ENCODE measurements at places on chromosomes 4 and X.

DNA sequence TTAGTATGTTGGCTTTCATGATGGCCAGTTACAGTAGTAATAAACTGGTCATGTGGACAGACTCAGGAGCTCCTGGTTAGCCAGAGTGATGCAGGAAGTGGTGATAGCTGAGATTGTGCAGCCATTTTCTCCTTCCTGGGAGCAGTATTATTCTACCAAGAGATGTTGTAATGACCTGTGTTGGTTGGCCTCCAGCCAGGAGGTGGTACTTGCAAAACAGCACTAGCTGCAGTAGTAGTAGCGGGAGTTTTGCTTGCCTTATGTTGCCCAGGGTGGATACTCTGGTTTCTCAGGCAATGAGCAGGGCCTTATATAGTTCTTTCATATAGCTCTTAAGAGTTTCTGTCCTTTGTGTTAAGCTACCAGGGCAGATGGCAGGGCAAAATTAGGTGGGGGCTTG, 998.8 kb downstream of the GLUD2 start:
- no peak for DNase-seq

DNA sequence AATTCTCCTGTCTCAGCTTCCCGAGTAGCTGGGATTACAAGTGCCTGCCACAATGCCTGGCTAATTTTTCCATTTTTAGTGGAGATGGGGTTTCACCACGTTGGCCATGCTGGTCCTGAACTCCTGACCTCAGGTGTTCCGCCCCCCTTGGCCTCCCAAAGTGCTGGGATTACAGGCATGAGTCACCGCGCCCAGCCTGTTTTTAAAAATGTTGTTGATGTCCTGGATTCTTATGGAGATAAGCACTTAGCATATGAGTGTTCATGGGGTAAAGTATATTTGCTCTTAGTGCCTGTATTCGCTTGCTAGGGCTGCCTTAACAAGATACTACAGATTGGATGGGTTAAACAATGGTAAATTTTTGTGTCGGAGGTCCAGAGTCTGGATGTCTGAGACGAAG, 91.7 kb downstream of the CEP44 start:
- DNase-seq = no peak

DNA sequence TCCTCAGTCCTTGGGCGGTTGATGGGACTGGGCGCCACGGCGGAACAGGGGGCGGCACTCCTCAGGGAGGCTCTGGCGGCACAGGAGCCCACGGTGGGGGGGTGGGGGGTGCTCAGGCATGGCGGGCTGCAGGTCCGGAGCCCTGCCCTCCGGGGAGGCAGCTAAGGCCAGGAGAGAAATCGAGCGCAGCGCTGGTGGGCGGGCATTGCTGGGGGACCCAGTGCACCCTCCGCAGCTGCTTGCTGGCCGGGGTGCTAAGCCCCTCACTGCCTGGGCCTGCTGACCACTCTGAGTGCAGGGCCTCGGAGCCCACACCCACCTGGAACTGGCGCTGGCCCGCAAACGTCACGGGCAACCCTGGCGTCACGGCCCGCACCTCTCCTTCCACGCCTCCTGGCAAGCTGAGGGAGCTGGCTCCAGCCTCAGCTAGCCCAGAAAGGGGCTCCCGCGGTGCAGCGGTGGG, 164.9 kb upstream of the AGA start:
- no peak for DNase-seq

GRCh38 chr4:23232987-23233386, 540.2 kb downstream of the GBA3 start:
- no peak for DNase-seq

DNA sequence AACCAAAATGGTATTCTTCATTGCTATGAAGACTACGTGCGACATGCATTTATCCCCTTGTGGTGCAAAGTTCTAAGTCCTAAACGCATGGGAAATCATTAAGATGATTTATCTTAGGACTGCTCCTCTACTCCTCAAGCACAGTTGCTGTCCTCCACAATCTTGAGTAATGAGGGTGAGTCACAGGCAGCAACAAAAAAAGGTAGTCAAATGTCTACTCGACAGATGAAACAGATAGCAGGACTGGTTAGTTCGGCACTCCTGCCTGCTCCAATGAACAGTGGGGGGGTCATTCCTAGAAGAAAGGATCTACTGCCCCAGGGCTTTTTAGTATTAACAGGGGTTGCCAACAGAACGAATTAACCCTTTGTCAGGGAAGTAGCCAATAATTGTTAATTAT, 233.7 kb upstream of the FGF13 start:
- DNase-seq = no peak

DNA sequence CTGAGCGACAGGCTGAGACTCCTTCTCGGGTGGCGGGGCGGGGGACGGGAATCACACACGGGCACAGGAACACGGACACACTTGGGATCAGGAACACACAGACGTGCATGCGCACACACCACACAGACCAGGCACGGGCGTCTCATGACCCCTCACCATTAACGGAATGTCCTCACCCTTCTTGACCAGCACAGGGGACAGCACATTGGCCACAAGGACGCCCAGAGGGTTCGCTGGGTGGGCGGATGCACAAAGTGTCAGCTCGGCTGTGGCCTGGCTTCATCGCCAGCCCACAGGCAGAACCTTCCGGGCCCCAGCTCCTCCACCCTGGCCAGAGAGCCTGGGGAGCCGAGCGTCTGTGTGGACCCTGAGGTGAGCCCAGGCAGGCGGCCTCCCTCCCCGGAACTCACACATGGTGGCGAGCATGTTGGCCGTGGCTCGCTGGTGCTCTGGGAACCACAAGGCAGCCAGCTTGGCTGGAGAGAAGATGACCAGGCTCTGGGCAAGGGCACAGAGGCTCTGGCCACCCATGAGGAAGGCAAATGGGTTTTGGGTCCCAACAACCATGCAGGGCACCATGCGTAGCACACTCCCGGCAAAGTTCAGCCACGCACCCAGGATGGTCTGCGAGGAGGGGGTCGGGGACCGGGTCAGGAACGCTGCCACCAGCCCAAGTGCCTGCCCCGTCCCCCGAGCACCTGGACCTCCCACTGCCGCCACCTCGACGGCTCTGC, 3.1 kb downstream of the SLC49A3 start:
- DNase-seq = no peak

DNA sequence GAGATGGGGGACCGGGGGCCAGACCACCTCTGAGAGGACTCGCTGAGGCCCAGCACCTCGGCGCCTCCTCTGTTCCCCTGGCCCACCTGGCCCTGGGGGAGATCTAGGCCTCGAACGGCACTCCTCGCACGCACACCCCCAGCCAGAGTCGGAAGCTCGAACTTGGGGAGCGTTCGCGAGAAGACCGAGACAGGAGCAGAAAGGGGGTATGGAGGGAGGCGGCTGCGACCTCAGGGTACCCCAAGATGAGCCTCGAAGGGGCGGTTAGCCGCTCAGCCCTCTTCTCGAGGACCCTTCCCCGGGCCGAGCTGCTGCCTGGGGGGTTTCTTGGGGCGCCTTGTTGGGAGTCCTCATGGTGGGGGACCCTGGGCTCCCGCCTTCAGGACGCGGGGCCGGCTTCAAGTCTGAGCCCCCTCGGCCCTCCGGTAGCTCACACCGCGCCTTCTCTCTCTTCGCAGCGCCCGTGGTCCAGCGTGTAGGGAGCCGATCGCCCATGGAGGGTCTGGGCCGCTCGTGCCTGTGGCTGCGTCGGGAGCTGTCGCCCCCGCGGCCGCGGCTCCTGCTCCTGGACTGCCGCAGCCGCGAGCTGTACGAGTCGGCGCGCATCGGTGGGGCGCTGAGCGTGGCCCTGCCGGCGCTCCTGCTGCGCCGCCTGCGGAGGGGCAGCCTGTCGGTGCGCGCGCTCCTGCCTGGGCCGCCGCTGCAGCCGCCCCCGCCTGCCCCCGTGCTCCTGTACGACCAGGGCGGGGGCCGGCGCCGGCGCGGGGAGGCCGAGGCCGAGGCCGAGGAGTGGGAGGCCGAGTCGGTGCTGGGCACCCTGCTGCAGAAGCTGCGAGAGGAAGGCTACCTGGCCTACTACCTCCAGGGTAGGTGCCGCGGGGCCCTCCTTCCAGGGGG, 706 bp downstream of the DUSP9 start:
- peak; percentile 25 for DNase-seq

- DNase-seq = no peak
Measured at GRCh38 chrX:20437683-20438082, 171.0 kb upstream of the RPS6KA3 start.

- no peak for DNase-seq
Measured at GRCh38 chr4:2837904-2838496, 5.6 kb upstream of the ADD1 start.

GRCh38 chr4:57187246-57187645, 77.1 kb upstream of the IGFBP7 start:
- no peak for DNase-seq

DNA sequence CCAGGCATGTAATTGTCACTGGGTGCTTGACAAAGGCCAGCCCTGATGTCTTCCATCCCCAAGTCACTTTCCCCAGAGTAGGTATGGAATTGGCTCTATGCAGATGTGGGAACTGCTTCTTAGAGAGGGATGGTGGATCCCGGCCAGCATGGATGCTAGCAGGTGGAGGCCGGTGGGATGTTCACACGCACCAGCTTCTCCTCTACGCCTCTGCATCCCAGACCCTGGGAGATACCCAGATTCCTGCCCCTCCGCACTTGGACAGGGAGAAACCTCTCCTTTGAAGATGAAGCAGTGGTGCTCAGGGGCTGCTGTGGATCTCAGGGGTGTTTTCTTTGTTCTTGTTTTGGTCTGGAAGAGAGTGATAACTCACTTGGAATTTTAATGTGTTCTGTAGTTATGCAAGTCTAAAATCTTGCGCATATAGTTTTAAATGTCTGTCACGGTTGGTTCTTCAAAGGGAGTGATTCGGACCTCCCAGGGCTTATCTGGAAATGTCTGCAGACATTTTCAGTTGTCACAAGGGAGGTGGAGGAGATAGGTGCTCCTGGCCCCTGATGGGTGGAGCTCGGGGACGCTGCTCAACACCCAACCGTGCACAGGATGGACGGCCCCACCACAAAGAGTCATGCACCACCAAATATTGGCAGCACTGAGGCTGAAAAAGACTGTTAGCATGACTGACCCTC, 308.0 kb downstream of the DHRSX start:
- DNase-seq = no peak

DNA sequence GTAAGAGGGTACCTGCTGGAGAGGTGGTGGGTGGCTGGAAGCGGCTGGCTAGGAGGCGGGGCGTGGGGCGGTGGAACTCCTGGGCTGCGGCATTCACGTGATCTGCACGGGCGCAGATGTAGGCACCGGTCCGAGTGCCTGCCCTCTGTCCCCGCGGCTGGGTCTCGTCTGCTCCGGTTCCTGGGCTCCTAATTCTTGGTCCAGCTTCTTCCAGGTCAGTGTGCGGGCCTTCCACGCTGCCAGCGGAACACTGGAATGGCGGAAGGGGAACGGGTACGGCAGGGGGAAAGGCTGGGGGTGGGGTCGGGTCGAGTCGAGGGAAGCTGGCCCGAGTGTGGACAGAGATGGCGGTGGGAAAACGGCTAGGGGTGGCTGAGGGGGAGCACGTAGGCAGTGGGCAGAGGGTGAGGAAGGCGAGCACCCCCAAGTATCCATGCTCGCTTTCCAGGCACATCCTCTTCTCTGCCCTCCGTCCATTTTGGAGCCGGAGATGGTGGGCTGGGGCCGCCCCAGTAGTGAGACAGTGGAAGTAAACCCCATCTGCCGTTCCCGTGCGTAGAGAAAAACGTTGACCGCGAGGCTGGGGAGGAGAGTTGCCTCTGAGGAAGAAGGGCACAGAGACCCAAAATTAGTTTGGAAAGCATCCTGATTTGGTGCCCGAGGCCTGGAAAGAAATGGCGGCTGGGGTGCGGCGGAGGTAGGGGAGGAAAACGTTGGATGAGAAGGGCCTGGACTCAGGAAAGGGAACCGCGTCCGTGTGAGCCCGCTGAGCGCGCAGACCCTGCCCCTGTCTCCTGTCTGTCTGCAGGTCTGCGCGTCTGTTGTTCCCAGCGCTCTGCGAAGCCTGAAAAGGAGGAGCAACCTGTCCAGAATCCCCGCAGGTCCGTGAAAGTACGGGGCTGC, at the start of gene TCEAL4:
TCEAL4 (plus strand) TSS at position 105 of the 903 bp plus-strand sequence. CDS start 1,161 bp downstream, outside the sequence.
- peak; percentile 63 for DNase-seq

- no peak for DNase-seq
Measured at GRCh38 chr4:140126261-140126660, 27.7 kb downstream of the MAML3 start.

GRCh38 chr4:39427520-39428114, 20.9 kb downstream of the KLB start:
- no peak for DNase-seq

DNA sequence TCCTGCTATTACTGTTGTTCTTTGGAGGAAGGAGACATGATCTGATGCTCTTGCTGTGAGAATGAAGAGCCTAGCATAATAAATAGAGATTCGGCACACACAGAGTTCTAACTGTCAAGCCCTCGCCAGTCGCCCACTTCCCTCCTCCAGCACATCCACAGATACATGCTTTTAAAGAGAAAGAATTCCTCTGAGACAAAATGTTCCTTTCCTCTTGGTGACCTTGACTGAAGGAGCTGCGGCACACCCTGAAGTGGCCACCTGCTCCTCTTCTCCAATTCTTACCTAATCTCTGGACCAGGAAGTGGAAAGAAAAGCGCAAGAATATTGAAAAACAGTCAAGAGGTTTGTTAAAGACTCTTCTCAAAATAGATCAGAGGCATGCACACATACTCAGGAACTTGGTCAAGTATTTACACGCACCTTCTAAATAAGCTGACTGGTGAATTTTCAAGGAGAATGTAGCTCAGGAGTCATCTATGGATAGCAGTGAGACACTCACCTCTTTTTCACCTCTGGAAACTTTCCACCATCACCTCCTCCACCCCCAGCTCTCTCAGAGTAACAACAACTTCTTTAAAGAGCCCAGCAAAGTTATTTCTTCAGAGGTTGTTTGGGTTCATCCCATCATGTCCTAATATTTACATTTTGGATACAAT, 95.4 kb downstream of the PARM1 start:
- DNase-seq = no peak

DNA sequence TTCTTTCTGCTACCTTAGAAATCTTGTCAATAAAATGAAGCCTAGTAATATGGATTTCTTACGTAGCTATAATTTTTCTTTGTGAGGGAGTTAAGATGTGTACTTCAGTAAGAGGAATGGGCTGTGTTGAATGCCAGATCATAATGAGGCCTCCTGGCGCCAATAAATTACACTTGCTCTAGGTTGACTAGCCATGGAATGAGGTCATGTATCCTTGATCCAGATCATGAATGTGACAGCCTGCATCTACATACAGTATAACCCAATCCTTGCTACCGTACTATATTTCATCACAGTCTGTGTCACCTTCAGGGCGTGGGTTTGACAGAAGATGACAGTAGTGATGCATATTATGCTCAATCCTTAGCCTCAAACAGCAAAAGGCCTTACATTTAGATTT, 36.2 kb downstream of the NHS start:
- DNase-seq = no peak

DNA sequence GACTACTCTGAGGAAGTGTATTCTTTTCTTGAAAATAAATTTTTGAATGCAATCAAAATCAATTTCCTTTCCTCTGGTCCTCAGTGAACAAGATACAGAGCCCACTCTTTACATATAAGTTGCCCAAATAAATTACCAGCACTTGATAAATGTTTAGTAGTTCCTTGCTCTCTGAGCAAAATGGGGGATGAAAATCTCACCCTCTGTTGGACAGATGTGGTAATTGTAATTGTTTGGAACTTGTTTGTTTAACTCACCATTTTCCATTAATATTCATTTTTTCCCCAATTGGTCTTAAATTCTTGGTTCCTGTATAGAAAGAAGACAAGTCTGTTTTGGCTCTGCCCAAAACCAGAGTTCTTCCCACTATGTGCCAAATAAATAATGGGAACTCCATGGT, 146.3 kb downstream of the LDB2 start:
- no peak for DNase-seq

GRCh38 chrX:135433531-135434257, 11.9 kb downstream of the SMIM10L2A start:
- no peak for DNase-seq

GRCh38 chr4:119739796-119740195, 111.2 kb upstream of the PDE5A start:
- DNase-seq = no peak

GRCh38 chr4:171676555-171677215, 136.5 kb upstream of the GALNTL6 start:
- no peak for DNase-seq

Data from dorsolateral prefrontal cortex (tissue), 122 donors.